ENCODE measurements at places on chromosomes 7 and 10. TPM values are rescaled to one million over a fixed set of nuclear protein-coding genes. Genes with fewer than 3 reads are reported as not detected.

- no peak for DNase-seq
These were observed 183.5 kb downstream of the CREB5 start for GRCh38 chr7:28595801-28596200.

DNA sequence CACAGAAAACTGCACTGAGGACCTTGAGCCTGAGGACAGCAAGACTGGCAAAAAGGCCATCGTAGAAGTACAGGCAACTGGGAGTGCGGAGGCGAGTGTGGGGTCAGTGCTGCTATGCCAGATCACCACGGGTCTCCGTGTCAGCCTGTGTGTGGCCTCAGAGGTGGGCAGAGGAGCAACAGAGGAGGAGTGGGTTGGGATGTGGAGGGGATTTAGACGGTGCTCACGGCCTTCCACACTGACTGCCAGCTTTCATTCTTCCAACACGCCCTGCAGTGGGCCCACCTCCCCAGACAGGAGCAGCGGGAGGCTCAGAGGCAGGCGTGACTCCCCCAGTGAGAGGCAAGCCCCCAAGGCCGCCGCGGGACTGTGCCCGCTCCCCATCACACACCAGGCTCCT lies 17.0 kb upstream of the ZMIZ1 start:
- peak; percentile 47 for DNase-seq

DNA sequence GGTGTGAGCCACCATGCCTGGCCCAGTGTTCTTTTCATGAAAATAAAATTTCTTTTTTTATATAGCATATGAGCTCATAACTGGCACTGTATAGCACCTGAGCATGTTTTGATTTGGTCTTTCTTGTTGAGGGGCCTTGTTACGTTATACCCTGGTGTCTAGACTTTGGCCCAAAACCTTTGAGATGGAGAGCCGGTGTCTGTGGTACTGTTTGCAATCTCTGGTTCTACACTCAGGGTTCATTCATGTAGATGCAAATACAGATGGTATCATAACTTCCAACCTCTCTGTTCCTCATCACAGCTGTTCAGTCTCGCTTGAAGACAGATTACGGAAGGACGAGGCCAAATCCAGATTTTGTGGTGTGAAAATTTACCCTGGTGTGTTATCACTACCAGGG lies at the start of gene TAS2R5:
Gene TAS2R5, plus strand, starts transcription at position 301 of the 400 bp plus-strand sequence. CDS start 145 bp downstream, outside the sequence.
- DNase-seq = no peak

- DNase-seq = no peak
These were observed 36.0 kb downstream of the RHOBTB1 start for GRCh38 chr10:60908031-60908430.

- no peak for DNase-seq
These were observed 6.3 kb downstream of the TPST1 start for GRCh38 chr7:66211429-66211828.

DNA sequence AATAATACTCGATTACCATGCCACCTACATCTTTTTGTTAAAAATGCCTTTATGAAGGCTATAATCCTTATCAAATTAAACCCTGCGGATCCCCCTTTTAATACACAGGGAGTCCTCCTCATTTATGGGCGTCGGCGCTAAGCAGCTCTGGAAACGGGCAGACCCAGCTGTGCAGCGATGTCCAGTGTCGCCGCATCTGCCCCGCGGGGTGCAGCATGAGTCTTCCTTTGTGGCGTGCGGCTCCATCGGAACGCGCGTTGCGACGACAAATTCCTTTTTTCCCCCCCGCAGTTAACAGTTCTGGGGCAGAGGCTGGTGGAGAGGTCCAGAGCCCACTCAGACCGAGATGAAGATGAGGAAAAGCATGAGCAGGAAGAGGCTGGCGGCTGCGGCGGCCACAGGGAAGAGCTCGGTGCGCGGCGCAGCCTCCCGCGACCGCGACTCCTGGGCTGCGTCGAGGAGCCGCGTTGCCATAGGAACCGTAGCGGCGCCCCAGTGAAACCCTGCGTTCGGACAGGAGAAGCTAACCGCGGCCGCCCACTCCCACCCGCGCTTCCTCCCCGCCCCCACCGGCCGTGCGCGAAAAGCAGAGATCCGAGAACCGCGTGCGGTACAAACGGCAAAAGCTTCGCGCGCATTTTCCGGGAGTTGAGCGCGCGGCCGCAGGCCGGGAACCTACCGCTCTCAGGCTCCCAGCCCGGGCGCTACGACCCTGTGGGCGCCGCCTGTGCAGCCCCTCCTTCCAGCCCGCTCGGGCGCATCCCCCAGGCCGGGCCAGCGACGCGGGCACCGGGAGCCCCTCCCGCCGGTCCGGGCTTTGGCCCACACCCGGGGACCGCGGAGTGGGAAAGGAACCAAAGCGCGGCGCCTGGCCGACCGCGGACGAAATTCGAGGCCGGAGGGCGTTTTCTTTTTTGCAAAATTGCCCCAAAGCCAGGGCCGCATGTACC lies 130.6 kb downstream of the SPAG6 start:
- DNase-seq = no peak

The TAS2R3 gene
- total RNA-seq = 0.20 TPM

- no peak for DNase-seq
These were observed 108.1 kb downstream of the ITGB8 start for GRCh38 chr7:20438694-20439376.

DNA sequence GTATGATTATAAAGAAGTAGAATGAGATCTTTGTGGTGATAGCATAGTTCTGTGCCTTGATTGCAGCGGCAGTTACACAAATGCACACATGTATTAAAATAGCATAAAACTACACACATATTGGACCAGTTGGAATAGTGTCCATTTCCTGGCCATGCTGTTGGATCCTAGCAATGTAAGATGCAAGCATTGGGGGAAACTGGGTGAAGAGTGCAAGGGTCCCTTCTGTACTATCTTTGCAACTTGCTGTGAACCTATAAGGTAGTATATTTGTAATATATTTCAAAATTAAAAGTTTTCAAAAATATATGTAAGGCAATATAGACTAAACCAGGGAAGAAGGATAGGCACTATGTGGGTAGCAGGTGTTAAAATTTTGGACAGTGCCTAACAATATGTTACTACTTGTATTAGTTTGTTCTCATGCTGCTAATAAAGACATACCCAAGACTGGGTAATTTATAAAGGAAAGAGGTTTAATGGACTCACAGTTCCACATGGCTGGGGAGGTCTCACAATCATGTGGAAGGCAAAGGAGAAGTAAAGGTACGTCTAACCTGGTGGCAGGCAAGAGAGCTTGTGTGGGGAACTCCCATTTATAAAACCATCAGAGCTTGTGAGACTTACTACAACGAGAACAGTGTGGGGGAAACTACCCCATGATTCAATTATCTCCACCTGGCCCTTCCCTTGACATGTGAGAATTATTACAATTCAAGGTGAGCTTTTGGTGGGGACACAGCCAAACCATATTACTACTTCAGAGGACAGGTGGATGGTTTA lies 71.4 kb downstream of the RGS10 start:
- DNase-seq = no peak

All from psoas muscle (tissue), 8 donors.